T-helper 17 cell (primary cell): ENCODE measurements at places on chromosomes 13 and 19. TPM values are rescaled to one million over a fixed set of nuclear protein-coding genes. Genes with fewer than 3 reads are reported as not detected.

Gene MEDAG
- not detected for total RNA-seq

Gene ATP4A
- not detected for total RNA-seq

Gene TMPRSS9
- not detected for total RNA-seq

Gene APLP1
- not detected for total RNA-seq

Gene CLIP3
- 3.8 TPM for total RNA-seq

Gene PRR22
- total RNA-seq = 3.9 TPM

Gene CATSPERD
- total RNA-seq = not detected

Gene TNFRSF19
- total RNA-seq = 0.16 TPM

Gene SRRM5
- total RNA-seq = 0.60 TPM

Gene BRSK1
- total RNA-seq = 3.0 TPM

Gene KLK3
- not detected for total RNA-seq

Gene RNF113B
- not detected for total RNA-seq

Gene NACC1
- 23.1 TPM for total RNA-seq

Gene ADPRHL1
- 0.94 TPM for total RNA-seq

Gene LILRB4
- total RNA-seq = 1.9 TPM

Gene BCL3
- 149 TPM for total RNA-seq
